ENCODE measurements at places on chromosomes 7 and 10.

- DNase-seq, result no peak
Measured at GRCh38 chr7:25844102-25844870, 307.7 kb upstream of the NFE2L3 start.

DNA sequence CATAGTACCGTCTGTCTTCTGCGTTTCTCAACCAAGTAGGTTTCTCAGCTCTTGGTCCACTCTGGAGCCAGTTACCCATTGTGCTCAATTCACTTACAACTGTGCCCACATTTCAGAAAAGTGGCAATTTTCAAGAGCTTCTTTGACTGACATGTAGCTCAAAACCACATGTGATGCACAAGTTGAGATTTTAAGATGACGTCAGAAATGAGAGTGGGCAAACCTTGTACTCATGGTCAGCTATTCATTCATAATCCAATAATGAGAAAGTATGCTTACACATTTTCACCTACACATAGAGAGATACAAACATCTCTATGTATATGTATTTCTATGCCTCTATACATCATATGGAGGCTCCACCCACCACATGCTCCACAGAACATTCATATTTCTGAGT is 487.2 kb upstream of the AKR1E2 start:
- DNase-seq, result no peak

DNA sequence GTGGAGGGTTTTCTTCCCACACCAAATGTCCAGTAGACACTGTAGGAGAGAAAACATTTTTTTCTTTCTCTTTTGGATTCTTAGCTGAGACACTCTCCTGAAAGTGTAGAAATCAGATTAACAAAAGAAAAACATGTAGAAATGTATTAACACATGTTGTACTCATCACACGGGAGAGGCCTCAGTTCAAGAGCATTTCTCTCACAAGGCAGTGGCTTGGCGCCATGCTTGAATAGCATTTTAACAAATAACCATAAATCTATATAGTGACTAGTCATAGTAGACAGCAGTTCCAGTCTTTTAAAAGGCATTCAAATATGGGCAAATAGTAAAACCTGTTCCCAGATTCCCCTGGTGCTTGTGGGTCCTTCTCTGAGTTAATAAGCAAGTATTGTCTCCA is 38.3 kb upstream of the GHITM start:
- no peak for DNase-seq

DNA sequence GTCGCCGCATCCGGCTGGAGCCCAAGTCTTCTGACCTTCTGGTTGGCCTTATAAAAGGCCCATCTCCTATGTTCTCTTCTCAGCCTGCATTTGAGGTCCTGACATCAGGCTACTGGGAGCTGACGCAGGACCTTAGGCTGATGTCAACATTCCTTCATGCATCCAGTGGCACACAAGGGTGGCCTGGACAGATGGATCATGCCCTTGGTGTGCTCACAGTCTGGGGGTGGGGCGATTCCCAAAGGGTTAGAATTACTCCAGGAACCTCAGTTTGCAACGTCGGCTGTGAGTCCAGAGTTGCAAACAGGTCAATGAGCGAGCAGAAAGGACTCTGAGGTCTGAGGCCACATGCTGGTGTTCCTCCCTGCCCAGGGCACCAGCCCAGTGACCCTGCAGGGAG is 8.2 kb upstream of the CLIP2 start:
- DNase-seq, result no peak

DNA sequence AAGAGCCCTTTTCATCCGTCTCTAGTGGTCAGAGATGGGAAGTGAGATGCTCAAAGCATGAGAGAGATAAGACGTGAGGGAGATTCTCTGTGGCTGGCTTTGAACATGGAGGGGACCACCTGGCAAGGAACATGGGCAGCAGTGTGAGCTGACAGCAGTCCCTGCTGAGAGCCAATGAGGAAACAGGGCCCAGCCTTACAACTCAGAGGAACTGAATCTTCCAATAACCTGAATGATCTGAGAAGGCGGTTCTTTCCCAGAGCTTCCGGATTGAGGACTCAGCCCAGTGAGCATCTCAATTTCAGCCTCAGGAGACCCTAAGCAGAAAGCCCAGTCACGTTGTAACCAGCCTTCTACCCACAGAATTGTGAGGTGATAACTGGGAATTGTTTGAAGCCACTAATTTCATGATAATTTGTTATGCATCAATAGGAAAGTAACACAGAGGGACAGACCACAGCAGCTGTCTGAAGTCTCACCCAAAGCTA is 33.9 kb upstream of the IKZF1 start:
- DNase-seq, result no peak

DNA sequence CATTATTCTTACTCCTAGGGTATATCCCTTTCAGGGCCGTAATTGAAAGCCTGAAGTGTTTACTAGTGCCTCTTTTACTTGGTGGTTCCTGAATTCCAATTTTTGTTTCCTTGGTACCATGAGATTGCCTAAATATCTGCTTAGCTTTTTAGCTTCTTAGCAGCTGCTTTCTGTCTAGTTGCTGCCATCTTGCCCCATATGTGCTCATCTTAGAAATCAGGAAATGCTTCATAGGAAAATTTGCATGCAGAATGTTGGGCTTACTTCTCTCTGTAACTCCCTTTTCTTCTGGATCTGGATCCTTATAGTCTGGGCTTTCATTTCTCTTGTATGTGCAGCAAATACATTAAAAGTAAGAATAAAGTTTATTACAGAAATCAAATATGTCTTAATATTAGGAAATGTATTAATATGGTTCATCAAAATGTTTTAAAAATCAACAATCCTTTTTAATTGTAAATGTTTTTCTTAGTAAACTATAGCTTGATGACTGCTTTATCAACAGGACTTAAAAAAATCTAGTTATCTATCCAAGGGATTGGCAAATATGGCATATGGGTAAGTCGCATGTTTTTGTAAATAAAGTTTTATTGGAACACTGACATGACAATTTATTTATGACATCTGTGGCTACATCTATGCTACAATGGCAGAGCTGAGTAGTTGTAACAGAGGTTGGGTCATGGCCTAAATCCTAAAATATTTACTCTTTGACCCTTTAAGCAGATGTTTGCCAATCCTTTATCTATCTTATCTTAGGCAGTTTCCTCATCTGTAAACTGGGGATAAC is 73.5 kb upstream of the CDK6 start:
- no peak for DNase-seq

DNA sequence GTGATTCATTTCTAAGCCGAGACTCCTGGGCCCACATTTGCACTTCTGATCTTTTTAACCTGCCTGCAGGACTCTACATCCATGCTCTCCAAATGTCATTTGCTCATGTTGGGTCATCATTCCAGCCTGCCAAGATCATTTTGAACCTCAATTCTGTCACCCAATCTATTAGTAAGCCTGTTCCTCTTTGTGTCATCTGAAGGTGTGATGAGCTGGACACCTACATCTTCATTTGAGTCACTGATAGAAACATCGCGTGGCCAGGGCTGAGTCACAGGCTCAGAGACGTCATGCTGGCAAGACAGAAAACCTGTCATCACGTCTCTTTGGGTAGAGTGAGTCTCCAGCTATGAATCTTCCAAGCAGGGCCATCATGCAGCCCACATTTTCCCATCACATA is 65.3 kb upstream of the SLF2 start:
- no peak for DNase-seq

DNA sequence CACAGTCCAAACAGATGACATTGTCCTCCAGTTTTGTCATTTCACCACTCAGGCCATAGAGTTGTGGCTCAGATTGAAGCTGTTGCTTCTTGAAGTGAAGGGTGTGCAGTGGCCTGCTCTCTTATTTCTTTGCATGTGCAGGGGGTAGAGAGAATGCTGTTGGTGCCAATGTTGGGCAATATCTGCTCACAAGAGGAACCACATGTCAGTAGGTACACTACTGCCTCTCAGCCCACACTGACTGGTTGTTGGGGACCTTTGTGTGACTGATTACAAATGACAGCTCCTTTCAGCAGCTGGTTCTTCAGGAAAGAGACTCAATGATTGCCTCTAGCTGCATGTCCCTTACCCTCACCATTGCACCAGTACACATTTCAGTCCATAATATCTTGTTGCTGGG is 21.9 kb upstream of the SFTPA1 start:
- no peak for DNase-seq

DNA sequence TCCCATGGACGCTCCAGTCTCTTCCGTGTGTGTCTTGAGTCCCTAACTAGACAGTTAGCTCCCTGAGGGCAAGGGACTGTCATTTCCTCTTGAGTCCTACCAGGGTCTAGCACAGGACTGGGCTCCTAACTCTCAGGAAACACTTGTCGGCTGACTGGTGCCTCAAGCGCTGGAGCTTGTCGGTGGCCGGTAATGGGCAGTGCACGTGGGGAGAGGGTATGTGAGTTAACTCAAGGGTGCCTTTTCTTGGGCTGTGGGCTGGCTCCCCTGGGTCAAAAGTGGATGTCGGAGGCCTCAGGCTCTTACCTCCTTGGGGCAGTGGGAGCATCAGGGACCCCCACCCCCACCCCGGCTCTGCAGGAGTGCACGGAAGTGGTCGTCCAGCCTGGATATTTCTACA is 32.9 kb downstream of the ZNF775 start:
- DNase-seq, result no peak

DNA sequence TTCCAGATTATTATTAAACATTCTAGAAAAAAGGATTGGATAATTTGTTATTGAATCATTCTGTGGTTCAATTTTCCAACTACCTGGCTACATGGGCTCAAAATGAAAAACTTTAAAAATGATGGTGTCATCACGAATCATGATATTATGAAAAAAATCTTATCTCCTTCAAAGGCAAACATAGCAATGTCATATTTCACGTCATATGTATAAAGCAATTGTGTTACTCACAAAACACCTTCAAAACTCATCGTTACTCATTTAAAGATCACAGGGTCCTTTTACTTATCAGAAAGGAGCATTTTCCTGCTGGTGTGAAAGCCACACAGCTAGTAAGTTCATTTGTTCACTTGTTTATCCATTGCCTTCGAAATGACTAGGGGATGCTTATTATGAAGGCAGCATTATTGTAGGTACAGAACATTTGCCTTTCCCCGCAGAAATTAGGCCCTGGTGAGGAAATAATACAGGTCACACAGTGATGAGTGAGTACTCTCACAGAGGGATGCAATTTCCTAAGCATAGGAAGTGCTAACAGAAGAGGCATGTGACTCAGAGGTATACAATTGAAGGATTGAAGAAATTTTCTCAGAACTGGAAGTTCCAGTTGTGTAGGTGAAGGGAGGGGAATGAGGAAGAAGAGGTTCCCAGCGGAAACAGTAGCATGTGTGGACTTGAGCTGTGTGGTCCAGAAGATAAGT is 478.7 kb downstream of the INHBA start:
- DNase-seq, result no peak

DNA sequence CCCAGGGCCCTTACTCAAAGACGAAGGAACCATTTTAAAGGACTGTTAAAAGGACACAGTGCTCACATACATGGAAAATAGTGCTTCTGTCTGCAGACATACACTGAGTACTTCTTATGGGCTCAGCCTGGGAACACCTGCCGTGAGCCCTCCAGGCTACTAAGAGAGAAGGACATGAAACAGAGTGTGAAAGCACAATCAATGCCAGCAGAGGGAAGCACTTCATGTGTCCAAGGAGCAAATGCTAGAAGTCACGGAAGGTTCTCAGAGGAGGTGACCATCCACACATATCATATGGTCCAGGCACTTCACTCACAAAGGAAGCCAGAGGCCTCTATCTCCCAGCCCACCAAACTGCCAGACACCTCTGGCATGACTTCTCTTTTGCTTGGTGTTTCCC is 15.5 kb downstream of the ELMO1 start:
- no peak for DNase-seq

GRCh38 chr10:26278295-26278694 is 61.7 kb downstream of the GAD2 start:
- DNase-seq, result no peak

DNA sequence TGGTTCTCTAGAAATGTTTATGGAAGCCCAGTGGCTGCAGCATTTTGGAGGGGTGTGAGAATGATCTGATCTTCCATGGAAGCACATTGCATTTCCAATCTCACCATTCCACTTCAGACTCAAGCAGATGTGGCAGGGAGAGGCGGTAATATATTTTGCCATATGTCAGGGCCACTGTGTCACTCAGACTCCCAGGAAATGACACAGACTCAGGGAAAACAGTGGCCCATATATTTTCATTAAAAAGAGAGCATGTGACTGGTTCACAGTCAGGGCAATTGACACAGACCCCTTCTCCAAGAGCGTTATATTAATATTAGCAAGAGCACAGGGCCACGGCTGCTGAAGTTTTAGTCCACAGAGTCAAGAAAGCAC is 149.3 kb upstream of the NRP1 start:
- no peak for DNase-seq

DNA sequence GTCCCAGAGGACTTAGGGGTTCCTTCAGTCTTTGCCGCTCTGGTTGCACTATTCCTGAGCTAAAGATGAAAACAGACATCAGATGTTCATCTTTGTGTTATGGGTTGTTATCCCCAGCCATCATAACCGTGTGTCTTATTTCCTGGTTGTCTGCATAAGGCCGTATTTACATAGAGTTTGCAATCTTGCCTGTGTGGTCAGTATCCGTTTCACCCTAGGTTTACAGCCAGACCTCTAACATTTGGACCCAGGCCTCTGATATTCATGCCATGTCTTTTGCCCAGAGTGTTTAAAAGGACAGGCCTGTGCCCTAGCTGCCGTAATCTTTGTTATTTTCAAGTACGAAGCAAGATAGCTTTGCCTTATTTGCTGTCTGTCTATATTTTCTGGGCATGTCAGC is 26.6 kb downstream of the LRRC4 start:
- no peak for DNase-seq

DNA sequence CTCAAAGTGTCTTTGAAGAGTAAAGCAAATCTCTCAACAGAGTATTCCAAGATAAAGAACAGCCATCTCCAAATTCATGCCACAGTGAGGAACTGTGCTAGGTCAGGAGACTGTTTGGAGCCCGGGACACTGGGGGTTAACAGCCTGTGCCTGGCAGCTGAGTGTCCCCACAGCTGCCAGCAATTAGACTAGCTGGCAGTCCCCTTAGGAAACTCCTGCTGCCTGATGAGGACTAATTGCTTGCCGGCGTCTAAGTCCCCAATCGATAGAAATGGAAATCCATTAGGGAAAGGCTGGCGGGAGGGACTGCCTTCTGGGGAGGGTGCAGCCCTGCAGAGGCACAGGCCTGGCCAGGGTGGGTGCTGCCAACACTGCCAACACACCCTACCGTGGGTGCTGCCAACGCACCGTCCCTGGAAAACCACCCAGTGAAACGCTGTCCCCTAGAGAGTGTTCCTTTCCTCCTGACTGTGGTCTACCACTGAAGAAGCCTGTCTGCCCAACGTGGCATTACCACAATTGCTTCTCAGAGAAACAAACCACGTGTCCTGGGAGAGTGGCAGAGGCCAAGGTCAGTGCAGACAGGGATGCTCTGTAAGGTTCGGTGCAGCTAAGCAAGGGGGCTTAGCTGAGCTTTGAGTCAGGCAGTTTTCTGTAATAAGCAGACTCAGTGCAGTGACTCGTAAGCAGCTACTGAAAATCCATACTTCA is 60.8 kb downstream of the XRCC2 start:
- peak; percentile 26 for DNase-seq

DNA sequence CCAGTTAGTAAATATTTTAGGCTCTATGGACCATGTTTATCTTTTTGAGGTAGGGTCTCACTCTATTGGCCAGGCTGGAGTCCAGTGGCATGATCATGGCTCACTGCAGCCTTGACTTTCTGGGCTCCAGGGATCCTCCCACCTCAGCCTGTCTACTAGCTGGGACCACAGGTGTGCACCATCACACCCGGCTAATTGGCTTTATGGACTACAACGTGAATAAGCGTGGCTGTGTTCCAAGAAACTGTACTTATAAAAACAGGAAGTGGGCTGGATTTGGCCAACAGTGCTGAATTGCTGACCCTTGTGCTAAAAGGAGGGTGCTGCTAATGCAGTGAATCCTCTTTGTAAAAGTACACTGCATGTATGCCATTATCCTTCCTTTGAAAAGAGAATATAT is 111.7 kb upstream of the CDK13 start:
- DNase-seq, result peak; percentile 95

GRCh38 chr10:87837445-87837844 is 19.4 kb upstream of the ATAD1 start:
- no peak for DNase-seq

Measured in NCI-H2029 (cell line).